Right ventricle myocardium superior (tissue), 1 donor: ENCODE measurements at places on chromosomes 3 and 15.

DNA sequence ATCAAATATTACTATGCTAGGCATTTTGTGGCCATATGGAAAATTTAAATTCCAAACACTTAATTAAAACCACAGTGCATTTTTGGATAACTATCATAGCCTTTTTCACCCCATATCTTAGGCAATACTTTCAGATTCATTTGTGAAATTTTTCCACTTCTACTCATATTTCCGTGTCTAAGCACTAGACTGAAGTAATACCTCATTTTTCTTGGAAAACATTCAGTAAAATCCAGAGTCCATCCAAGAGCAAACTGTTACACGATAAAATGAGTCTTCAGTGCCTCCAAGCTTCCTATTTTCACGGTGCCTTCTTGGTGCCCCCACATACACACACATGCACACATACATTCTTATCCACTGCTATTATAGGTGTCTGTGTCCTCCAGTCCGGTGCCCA, 845.9 kb downstream of the TBL1XR1 start:
- DNase-seq, result no peak

GRCh38 chr3:130316169-130316568, 29.3 kb upstream of the COL6A5 start:
- DNase-seq, result no peak

DNA sequence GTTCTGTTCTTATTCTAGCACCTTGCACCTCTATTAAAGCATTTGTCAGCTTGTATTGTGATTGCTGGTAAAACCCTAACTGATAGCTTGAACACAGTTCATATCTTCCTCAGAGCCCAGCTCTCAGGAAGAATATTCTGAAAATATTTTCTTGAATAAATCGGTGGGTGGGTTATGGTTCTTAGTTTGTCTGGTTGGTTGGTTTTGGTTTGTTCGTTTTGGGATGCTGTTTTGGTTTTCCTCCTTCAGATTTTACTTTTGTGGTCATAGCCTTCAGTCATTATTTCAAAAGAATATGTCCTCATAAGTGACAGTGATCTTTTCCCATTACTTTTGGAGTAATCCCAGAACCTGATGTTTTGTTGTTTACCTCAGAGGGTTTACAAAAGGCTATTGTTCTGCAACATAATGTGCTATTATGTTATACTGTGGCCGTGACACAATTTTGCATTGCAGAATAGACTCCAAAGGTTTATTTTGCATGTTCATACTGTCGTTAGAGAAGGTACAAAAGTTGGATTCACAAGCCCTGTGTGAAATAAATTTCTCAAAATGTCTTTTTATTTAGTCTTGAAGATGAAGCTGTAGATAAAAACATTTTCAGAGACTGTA, 2.7 kb upstream of the TMEM87A start:
- DNase-seq, result no peak

DNA sequence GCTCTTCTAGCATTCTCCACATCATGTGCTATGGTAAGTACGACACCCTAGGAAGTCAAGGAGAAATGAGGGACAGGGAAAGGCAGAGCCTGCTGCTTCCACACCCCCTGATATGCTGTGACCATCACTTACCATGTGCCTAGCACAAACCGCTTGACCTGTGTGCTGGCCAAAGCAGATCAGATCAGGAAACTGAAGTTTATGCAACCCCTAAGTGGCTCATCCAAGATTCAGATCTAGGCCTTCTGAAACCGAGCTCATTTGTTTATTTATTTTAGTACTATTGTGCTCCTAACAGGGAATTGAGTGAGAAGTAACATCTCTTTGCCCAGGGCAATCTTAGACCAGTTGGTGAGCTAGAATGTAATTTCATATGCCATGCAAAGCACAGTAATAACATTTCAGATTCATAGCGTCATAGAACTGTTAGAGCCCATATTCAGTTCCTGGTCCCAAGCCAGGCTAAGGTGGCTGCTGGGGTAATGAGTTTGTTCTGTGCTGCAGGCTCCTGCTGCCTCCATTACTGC, at the start of gene RTP2:
RTP2 (minus strand) TSS at position 51 of the 527 bp plus-strand sequence. CDS start 429 bp downstream, outside the sequence.
- DNase-seq, result no peak

DNA sequence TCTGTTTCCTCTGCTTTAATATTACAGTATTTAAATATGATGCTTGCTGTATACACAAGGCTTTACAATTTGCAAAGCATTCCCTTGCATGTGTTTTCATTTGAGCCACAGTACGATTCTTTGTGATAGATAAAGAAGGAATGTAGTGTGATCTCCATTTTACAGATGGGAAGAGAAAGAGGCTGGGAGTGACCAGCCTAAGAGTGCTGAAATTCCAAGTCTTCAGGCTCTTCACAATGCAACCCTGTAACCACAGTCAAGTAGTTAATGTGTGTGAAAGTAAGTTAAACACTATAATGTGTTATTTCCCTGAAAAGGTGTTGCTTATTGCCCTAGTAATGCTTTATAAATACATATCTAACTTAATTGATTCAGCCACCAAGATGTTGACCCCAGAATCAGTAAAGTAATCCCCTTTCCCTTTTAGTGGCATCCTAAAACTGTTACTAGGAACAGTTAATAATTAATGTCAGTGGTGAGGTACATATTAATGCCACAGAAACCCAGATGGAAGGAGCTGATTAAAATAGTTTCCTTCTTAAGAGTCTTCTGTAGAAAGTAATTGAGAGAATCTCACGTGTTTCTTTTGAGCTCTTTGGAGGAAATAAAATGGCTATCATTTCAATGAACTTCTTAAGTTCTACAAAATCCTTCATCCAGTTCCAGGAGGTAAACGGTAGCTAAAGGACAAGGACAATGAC, 110.4 kb downstream of the IL12A start:
- no peak for DNase-seq

DNA sequence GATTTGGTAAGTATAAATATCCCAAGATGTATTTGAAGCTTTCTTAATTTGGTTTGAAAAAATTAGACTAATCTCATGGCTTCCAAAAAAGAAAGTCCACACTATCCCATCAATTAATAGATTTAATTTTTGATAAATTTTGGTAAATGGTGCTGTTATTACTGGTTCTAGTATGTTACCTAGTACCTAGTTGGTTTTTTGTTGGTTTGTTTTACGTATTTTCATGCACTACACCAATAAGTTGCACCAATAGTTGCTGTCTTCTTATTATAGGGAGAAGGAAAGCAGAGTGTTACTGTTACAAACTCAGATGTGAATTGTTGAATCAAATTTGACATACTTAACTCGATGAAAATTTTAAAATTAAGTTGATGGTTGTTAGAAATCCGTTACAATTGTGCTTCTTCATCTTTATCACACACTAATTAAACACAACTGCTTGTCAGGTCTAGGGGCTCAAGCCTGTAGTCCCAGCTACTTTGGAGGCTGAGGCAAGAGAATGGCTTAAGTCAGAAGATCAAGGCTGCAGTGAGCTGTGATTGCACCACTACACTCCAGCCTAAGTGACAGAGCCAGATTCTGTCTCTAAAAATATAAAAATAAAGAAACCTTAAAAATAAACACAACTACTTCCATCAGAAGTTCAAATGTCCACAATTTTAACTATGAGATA, 23.1 kb upstream of the MBNL1 start:
- no peak for DNase-seq

DNA sequence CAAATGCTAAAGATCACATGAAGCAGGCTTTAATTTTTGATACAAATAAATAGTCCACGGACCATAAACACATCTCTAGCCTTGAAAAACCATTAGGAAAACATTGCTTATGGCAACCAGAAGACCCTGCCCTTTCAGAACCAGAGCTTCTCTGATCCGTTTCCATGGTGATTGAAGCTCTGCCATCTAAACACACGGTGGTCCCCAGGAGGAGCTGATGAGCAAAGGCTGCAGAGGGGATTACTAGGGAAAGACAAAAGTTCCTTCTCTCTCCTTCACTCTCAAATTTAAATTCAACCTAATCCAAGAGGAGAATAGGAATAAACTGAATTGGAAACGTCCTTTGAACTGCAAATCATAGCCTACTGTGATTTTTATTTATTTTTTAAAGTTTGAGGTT, 122.0 kb upstream of the ATP10A start:
- no peak for DNase-seq

- no peak for DNase-seq
These were observed 1.4 kb downstream of the TMC3 start for GRCh38 chr15:81372575-81372974.

DNA sequence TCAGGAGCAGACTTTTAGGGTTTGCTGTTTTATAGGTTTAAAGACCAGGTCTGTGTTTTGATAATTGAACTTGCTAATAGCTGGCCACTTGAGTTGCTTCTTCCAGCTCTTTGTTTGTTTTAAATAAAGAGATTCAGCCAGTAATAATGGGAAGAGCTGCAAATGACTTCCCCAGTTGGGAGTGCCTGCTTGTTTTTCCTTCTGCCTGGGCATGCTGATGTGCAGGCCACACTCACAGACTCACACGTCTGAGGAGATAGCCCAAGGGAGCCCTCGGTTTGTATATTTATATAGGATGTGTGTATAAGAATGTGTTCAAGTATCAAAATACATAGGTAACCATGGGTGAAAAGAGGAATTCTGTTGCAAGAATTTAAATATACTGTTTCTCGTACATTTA, 78.2 kb upstream of the BOC start:
- DNase-seq, result no peak

DNA sequence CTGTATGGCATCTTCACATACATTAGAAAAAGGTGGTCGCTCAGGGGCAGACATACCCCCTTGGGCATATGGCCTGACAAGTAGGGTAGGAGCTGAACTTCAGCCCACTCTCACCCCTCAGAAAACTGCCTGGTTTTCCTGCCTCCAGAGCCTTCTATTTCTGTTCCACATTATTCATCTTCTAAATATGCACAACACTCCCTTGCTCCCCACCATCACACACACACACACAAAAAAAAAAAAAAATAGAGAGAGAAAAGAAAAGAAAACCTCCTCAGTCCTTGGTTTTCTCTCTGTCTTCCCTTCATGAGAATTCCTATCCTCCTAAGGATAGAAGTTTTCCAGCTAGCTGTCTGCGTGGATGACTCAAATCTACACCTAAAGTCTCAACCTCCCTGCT, 5.6 kb upstream of the ROPN1 start:
- DNase-seq, result no peak

DNA sequence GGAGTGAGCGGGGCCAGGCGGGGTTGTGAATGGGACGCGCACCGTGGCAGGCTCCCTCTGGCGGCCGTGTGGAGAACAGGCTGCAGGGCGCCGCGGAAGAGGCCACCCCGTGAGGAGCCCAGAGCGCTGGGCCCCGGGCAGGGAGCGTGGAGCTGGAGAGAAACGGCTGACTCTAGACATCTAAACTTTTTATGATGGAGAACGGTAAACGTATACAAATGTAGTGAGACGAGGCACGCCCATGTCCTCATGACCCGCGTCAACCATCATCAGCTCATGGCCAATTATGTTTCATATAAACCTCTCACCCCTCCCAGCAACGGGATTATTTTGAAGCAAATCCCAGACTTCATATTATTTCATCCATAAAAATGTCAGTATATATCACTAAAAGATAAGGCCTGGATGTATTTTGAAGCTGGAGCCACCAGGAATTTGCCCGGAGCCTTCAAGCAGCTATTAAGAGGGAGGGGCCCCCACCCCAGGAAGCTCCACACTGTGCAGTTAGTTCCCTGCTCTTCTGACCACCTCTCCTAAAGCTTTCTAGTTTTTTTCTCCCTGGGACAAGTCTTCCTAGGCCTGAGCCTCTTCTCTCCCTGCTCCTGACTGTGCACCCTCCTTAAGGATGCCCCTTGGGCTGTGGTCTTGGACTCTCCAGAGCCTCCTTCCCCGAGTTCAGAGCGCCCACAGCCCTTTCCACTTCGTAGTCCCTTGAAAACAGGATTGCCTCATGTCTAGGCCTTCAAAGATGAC, 149.5 kb downstream of the SMAD6 start:
- peak; percentile 92 for DNase-seq

GRCh38 chr3:42277676-42278075, 11.7 kb upstream of the CCK start:
- no peak for DNase-seq
